ENCODE measurements at places on chromosomes 13 and 19.
A peak's percentile ranks its signal among the peaks of the same experiment; 100 is the strongest.

GRCh38 chr13:90094357-90094756 is 1253.1 kb upstream of the MIR17HG start:
- DNase-seq, result no peak

- DNase-seq, result peak; percentile 59
These were observed 71.2 kb upstream of the GTF3A start for GRCh38 chr13:27353166-27353583.

- peak; percentile 90 for DNase-seq
These were observed 1.2 kb upstream of the LENG9 start for GRCh38 chr19:54464630-54465425.

DNA sequence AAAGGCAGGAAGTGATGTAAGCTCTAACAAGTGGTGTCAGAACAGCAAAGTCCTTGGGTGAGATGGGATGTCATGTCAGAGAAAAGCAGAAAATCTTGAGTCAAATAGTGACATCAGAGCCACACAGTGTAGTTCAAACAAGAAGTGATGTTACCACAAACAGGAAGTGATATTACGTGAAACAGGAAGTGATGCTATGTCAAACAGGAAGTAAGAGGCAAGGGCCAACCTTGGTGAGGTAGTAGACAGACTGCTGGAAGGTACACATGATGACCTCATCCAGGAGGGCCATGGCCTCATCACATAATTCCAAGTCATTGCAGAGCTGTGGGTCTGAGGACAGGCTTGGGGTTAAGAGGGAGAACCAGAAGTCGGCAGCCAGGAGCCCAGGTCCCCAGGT is 7.0 kb upstream of the MAMSTR start:
- no peak for DNase-seq

DNA sequence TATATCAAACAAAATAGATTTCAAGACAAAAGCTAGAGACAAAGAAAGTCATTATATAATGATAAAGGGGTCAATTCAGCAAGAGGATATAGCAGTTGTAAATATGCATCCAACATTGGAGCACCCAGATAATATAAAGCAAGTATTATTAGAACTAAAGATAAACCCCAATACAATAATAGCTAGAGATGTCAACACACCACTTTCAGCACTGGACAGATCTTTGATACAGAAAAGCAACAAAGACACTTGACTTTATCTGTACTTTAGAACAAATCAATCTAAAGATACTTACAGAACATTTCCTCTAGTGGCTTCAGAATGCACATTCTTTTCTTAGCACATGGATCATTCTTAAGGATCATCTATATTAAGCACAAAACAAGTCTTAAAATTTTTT is 59.1 kb upstream of the TEX29 start:
- DNase-seq, result no peak

DNA sequence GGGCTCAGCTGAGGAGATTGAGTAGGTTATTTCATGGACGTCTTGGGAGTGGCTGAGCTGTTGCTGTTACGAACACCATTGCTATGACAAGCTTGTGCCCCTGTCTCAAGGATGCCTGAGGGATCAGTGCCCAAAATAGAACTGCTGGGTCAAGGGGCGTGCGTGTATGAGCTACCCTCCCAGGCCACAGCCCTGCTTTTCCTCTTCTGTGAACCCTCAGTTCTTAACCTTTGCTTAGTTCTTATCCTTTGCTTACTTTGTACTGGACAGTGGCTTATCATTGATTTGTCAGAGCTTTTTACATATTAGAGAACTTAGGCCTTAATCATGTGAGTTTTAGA is 9.0 kb downstream of the ARHGAP45 start:
- DNase-seq, result no peak

GRCh38 chr13:110463156-110463555 is 98.4 kb downstream of the RAB20 start:
- DNase-seq, result no peak

DNA sequence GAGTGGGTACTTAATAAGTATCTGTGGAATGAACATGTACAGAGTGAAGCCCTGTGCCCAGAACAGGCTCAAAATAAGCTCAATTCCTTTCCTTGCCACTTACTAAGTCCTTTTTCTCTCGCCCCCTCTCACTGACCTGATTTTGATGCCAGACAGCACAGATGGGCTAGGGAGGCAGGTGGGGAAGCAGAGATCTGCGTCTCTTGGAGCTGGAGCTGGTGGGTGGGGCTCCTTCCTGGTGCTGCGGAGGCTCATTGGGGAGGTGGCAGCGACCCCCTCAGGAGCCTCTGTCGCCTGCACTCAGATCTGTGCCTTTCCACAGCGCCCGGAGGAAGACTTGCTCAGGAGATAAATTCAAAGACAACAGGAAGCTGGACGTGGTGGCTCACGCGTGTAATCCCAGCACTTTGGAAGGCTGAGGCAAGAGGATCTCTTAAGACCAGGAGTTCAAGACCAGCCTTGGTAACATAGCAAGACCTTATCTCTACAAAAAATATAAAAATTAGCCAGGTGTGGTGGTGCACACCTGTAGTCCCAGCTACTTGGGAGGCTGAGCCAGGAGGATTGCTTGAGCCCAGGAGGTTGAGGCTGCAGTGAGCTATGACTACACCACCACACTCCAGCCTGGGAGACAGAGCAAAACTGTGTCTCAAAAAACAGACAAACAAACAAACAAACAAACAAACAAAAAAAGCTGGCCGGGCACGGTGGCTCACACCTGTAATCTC is 14.6 kb downstream of the AKT2 start:
- no peak for DNase-seq

DNA sequence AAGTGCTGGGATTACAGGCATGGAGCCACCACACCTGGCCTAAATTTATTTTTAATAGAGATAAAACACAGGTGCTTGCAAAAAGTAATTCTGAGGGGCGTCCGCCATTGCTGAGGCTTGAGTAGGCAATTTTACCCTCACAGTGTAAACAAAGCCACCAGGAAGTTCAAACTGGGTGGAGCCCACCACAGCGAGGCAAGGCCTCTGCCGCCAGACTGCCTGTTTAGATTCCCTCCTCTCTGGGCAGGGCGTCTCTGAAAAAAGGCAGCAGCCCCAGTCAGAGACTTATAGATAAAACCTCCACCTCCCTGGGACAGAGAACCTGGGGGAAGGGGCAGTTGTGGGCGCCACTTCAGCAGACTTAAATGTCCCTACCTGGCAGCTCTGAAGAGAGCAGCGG is 50.7 kb downstream of the B3GLCT start:
- no peak for DNase-seq

- DNase-seq, result no peak
These were observed 25.0 kb downstream of the RASL11A start for GRCh38 chr13:27295660-27296059.

- peak; percentile 36 for DNase-seq
These were observed 33.6 kb downstream of the ZNF383 start for GRCh38 chr19:37251308-37252229.

GRCh38 chr19:28914173-28914572 is 298.8 kb downstream of the UQCRFS1 start:
- no peak for DNase-seq

- no peak for DNase-seq
These were observed 7.8 kb upstream of the SLC44A2 start for GRCh38 chr19:10617409-10618121.

GRCh38 chr13:99704390-99704789 is 203.1 kb downstream of the TM9SF2 start:
- no peak for DNase-seq

DNA sequence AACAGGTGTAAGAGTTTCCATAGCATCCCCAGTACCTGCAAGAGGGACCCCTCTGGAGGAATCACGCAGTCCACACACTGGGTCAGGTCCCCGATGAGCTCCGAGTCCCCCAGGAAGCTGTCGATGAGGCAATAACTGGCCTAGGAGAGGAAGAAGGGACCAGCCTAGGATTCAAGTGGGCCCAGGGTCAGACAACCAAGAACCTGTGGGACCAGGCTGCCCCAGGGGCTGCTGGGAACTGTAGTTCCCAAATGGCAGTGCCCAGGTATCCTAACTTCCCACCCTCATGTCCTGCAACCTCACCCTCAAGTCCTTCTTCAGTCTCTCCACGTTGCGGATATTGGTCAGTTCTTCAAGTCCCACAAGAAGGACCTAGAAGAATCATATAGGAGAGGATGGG is 1.8 kb downstream of the FUZ start:
- no peak for DNase-seq

- DNase-seq, result no peak
These were observed 5.0 kb downstream of the ELAVL1 start for GRCh38 chr19:8000298-8001038.

DNA sequence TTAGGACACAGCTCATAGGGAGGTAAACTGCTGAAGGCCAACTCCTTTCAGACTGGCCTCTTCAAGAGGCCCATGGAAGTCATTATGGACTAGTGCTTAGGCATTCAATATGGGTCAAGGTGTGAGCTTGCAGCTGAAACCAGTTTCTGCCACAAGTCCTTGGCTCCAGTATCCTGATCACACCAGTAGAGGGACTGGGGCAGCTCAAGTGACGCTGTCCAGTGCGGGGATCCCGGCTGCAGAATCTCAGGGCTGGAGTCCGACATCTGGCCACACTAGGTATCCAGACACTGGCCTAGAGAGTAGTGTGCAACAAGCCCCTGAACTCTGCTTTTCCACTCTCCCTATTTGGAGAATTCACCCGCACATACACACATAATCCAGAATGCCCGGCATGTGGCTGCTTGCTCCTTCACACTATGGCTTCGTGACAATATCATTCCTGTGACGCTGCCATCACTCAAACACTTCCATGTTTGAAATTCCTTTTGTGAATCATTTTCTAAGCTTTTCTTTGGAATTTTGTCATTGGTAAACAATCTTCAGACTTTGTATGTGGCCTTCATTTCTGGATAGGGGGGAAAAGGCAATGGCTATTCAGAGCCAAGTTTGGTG is 425.1 kb downstream of the EFNB2 start:
- DNase-seq, result no peak

GRCh38 chr13:99355267-99356011 is 48.2 kb upstream of the GPR183 start:
- peak; percentile 34 for DNase-seq

- no peak for DNase-seq
These were observed 224.2 kb upstream of the IRS2 start for GRCh38 chr13:110010404-110011138.

- no peak for DNase-seq
These were observed 6.4 kb downstream of the EPN1 start for GRCh38 chr19:55681131-55682092.

- no peak for DNase-seq
These were observed 24.1 kb upstream of the CASP14 start for GRCh38 chr19:15025217-15025616.

GRCh38 chr13:23687614-23688013 is 117.4 kb downstream of the TNFRSF19 start:
- no peak for DNase-seq

DNA sequence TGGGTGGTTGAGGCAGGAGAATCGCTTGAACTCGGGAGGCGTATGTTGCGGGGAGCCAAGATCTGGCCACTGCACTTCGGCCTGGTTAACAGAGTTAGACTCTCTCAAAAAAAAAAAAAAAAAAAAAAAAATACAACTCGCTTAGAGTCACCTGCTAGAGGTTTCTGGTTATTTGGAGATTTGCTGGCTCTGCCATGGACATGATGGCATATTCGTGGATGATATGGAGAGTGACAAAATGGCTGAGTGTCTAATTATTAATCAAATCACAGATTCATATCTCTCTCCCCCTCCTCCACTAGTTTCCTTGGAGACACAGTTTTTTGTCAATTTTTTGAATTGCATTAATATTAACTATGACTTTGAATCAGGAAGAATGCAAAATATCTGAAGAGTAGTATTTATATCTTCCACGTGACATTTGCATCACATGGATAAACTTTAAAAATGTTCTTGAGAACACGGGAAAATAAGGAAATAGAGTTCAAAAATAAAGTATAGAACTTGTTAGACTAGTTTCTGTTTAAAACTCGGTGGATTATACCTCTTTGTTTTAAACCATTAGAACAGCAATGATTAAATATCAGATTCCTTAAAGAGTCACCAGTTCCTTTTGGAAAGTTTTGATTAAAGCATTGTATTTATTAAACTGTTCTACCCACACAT is 47.8 kb downstream of the KLF5 start:
- no peak for DNase-seq

DNA sequence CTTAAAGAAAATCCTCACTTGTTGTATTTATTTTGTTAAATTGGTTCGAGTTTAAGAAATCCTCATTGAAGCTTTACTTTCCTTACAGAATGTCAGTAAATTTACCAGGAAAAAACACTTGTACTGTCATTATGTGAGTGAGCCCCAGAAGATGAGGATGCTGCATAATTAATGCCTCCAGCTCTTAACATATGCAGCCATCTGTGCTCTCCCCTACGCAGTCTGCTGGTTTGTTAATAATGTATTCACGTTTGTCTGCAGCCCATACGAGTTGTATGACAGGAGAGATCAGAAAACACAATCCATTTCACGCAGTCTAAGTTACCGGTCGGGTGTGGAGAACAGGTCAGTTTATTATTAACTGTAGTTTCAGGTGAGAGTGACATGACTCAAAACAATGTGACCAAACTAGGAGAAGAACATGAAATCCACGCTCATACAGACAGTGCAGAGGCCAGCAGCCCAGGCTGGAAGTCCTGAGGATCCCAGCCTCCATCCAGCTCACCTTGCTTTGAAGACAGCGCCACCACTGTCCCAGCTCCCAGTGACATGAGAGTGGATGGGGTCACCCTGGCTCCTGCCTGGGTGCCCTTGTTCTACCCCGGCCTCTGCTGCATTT is 19.8 kb upstream of the ATP11A start:
- no peak for DNase-seq

GRCh38 chr19:54470991-54471782 is 1.9 kb downstream of the CDC42EP5 start:
- no peak for DNase-seq

DNA sequence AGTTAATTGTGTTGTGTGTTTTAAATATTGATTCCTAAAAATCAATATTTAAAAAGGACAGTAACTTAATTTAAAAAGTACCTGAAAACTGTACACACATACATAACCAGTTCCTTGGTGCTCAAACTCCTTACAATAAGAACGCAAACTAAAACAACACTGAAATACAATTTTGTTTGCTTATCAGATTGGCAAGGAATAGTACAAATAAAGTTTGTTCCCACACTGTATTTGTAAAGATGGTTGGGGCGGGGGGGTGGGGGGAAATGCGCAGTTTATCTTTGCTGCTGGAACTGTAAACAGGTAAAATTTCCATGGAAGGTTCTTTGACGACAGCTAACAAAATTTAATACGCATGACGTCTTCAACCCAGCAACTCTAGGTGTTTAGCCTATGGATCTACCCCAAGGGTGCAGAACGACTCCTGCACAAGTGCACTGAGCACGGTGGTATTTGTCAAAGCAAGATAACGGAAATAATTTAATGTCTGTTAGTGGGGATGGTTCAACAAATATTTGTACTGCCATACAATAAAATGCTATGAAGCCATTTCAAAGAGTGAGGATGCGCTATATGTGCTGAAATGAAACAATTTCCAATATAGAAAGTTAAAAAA is 96.5 kb downstream of the ING1 start:
- no peak for DNase-seq
